Stimulated activated CD8-positive, alpha-beta memory T cell treated with anti-CD3 and anti-CD28 coated beads, Interleukin-2, amount 100 ng/mL, for 48 hours (primary cell): ENCODE measurements at places on chromosomes 5 and 9.
A peak's percentile ranks its signal among the peaks of the same experiment; 100 is the strongest.

DNA sequence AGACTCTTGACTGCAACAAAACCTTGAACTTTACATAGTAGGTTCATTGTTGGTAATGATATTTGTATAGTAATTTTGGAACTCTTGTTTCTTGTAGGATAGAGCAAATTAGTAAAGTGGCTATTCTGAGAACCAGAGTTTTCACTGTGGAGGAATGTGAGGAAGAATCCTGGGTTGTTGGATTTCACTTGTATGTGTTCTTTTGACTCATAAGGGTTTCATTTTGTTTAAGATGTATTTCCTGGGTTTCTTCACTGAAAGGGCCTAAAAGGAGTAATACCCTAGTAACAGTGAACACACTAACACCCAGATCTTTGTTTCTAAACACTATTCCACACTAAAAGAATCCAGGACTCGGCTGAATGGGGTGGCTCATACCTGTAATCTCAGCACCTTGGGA is 20.1 kb downstream of the TTC1 start:
- no peak for DNase-seq

DNA sequence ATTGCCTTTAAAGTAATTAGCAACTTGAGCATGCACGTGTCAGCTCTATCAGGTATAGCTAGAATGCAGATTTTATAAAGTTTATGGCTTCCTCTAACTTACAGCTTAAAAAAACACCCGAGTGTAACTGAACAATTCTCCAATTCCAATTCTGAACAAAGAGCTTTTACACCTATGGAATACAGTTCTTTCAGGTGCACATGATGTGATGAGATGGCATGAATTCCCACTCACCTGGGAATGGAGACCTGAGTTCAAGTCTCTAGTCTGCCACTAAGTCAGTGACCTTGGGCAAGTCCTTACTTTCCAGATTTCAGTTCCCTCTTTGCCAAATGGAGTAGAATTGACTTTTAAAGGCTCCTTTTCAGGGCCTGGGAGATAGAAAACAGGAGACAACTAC is 1.8 kb downstream of the ZFAND5 start:
- DNase-seq, result no peak

GRCh38 chr9:89408628-89409101 is 89.2 kb downstream of the SEMA4D start:
- no peak for DNase-seq

- DNase-seq, result no peak
Measured at GRCh38 chr5:140044041-140044440, 942 bp upstream of the NRG2 start.

- DNase-seq, result no peak
Measured at GRCh38 chr9:69744688-69745380, 15.0 kb downstream of the PTAR1 start.

DNA sequence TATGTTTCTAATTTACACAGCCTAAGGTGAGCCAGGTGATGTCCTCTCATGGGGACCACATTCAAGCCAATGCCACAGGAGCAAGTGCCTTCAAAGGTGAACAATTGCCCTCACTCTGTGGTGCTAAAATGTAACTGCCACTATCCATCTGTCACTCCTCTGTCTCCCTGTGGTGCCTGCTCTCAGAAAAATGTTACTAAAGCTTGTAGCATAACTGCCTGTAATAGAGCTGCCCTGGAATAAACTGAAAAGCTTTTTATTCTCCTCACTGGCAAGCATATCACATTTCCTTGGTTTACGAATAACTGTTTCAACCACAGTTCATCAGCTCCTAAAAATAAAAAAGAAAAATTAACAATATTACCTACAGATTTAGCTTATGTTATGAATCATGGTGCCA is 142.4 kb downstream of the ST8SIA4 start:
- DNase-seq, result no peak

DNA sequence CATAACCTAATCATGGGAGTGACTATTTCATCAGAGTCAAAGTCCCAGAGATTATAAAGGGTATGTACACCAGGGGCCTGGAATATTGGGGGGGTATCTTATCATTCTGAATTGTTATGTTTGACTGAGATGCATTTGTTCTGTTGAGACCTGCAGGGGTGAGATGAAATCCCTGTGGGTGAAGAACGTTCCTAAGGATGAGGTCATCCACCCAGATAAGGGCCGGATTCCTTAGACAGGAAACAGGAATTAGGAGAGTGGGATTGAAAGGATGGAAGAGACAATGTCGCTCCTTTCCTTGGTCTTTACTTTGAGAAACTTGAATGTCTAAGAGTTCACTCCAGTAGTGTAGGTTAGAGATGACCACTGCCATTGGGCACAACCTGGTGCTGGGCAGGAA is 54.7 kb downstream of the GAS1 start:
- no peak for DNase-seq

DNA sequence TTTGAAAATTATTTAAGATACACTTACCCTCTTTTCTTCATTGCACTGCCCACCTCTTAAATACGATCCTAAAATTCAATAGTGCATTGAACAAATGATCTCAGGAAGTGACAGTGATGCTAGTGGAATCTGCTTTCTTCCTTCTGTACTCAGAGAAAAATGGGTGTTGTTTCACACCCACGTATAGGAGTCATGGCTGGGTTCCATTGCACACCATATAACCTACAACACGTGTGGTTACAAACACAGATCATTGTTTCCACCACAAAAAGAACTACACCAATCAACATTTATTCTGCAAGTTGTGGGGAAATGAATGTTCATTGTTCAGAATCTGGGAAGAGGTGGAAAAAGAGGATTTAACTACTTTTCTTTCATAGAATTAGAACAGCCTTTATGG is 275.9 kb downstream of the MAN2A1 start:
- no peak for DNase-seq

DNA sequence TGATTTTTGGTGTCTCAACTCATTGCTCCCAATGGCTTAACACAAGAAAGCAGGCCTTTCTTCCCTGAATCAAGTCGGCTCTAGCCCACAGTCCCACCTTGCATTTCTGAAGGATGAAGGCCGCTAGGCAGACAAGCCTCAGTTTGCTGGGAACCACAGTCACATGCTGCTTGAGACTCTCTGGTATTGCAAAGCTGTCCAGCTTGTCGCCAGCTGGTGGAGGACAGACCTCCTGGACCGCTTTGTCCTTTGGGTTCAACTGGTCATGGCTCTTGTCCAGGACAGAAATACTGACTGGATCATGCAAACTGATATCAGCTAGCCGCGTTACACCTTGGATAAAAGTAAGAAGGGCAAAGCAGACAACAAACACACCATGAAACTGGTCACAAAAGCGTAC is 23.1 kb downstream of the DDX31 start:
- DNase-seq, result no peak

DNA sequence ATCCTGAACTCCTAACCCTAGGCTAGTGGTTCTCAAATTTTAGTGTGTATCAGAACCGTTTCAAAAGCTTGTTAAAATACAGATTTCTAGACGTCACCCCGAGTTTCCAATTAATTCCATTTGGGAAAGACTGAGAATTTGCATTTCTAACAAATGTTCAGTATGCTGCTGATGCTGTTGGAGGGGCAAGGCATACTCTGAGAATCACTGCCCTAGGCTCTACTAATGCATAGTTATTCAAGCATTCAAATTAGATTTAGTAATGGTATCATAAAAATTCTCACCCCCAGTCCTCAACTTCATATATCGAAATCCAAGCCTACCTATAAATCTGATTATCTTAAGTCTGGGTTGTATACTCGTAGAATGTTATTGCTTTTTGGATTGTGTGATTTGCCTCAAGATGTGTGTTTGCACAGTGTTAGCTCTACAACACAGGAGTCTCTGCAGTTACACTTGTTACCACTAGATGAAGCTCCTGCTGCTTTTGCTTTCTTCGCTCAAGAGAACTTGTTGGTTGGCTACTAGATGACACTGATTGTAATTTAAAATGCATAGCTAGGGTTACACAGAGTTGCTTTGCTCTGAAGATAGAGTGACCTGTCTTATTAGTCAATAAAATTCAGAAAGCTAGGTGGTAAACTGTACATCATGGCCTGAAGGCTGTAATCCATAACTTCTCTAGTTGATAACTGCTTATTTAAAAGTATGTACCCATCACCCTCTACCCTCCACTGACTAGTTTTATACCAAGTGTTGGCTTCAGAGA is 7.5 kb upstream of the ERAP2 start:
- DNase-seq, result no peak

DNA sequence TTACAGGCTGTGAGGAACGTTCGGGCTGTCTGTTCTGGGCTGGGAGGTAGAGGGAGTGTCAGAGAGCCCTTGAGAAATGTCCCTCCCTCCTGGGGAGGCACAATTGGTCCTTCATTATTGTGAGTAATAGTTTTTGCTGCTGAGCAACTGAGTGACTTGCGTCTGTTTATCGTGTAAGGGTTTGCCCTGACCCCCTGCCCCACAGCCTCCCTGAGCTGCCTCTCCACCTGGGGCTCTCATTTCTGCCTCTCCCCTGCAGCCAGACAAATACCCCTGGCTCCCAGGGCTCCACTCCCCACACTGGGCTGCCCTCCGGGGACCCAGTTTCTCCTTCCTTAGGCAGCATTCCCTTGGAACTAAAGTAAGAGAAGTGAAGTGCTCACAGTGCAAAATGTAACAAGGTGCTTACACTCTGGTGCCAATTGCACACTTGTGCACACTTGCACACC is 174.9 kb upstream of the MVB12B start:
- no peak for DNase-seq

DNA sequence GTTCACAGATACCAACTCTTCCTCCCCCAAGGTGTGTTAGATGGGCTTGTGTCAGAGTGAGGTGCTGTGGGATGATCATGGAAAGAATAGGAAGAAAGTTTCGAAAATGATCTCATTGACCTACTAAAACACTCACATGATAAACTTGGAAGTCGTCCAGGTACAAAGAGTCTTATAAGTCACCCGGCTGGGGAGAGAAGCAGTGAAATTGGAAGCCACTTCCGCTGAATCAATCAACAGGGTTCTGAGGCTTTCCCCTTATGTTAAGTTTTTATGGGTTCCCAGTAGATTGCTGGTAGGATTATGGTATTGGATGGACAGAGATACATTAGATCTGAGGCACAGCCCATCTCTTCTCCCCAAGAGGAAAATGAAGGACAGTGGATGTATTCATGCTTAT is 218.8 kb upstream of the MSX2 start:
- no peak for DNase-seq

DNA sequence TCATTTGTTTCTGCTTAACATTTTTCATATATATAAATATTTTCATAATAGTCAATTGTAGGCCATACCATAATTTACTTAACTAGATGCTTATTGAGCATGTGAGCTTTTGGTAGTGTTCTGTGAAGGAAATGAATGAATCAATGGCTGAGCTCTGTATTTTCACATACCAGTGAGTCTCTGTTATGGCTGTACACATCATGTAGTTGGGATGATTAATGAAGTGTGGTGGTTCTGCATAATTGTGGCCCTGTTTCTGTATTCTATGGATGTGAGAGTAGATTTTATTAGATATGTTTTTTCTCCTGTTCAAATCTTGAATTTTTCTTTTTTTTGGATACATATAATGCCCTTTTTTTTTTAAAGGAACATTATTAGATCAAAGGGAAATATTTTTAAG is 56.2 kb downstream of the CTNNA1 start:
- no peak for DNase-seq

GRCh38 chr5:118791926-118792734 is 196.2 kb downstream of the DTWD2 start:
- DNase-seq, result no peak

DNA sequence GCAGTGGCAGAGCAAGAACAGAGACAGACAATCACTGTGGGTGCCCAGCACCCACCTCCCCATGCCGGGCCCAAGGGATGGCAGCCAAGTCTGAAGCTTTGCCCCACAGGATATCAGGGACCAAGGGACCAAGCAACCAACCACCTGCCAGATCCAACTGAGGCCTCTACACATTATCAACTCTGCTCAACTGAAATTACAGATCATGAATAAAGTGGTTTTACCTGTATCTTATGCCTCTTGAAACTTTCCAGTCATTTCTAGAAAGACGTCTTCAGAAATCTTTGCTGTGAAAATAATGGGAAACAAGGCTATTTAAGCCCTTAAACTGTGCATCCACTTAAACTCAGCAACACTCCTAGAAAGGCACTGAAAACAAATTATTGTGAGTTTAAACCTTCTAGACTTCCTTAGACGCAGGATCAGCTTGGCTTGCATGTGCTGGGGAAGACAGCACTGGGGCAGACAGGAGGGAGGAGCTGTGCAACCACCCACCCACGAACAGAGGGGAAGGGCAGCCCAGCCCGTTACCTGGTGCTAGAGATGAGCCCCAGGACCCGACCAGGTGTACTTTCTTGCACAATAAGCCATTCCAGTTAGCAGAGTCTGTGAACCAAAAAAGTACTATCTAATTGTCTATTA is 80.0 kb downstream of the SEMA4D start:
- no peak for DNase-seq

- no peak for DNase-seq
Measured at GRCh38 chr9:97773723-97774122, 76.6 kb upstream of the XPA start.

DNA sequence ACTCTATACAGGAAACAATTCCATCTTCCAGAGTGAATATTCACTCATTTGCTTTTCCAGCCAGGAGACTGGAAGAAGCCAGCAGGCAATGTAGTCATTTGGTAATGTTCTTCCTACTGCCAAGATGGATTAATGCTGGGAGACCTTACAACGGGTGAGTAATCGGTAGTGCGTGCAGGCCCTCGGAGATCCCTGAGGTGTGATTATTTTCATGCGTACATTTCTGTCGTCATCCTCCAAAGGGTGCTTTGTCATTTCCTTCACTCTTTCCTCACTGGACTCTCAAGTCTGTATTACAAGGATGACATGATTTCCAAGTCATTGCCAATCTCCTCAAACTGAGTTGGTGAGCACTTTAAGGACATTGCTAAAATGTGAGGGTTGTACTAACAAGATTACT is 263.5 kb downstream of the CWC27 start:
- DNase-seq, result no peak

DNA sequence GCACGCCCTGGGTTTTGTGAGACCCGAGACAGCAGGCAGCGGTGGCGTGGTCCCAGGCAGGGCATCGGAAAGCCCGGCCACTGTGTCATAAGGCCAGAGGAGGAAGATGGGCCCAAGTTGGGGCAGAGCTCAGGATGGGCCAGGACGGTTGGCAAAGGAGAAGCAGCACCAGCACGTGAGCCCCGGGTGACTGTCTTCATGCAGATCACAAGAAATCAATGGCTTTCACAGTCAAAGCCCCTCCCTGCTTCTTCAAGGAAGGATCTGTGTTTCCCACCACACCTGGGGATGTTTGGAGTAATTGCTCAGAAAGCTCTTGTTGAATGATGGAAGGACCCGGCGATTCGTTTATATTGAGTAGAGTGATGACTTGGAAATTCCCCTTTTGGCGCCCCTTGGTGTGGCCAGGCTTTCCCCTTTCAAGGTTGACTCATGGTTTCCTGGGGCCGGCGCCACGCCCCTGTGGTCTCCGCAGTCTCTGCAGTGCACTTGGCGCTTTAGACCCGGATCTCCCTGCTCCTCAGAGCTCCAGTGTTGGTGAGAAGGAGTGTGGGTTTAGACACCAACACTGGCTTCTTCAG is 52.1 kb downstream of the IL31RA start:
- peak; percentile 75 for DNase-seq

- no peak for DNase-seq
Measured at GRCh38 chr5:67192719-67193438, 3.7 kb downstream of the CD180 start.

- no peak for DNase-seq
Measured at GRCh38 chr5:143398451-143399237, 4.8 kb downstream of the NR3C1 start.

GRCh38 chr5:54109626-54110330 is 200.6 kb downstream of the ARL15 start:
- no peak for DNase-seq
